ENCODE measurements at places on chromosomes 12 and 14. TPM values are rescaled to one million over a fixed set of nuclear protein-coding genes. Genes with fewer than 3 reads are reported as not detected.

DNA sequence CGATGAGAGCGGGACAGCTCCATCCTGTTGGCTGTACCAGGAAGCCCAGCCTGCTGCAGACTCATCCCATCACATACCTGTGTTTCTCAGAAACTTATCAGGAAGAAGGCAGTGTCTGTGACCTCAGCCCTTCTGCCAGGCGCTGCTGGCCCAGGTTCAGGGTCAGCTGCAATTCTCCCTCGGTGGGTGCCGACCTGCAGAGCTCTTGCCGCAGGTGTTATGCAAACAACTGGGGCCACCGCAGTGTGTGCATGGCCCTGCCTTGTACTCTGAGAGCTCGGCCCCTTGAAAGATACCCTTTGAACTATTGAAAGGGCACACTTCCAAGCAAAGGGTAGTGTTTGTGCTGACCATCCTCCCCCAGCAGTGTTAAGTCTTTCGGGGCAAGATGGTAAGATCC, 322.2 kb upstream of the DIO3 start:
- H3K27me3 ChIP-seq, result no peaks in the 10 kb centered on the region
- no peak overlapping the region for H3K27ac ChIP-seq
- no peaks in the 10 kb centered on the region for H3K4me1 ChIP-seq
- H3K36me3 ChIP-seq, result no peaks in the 10 kb centered on the region
- DNase-seq, result no peak

DNA sequence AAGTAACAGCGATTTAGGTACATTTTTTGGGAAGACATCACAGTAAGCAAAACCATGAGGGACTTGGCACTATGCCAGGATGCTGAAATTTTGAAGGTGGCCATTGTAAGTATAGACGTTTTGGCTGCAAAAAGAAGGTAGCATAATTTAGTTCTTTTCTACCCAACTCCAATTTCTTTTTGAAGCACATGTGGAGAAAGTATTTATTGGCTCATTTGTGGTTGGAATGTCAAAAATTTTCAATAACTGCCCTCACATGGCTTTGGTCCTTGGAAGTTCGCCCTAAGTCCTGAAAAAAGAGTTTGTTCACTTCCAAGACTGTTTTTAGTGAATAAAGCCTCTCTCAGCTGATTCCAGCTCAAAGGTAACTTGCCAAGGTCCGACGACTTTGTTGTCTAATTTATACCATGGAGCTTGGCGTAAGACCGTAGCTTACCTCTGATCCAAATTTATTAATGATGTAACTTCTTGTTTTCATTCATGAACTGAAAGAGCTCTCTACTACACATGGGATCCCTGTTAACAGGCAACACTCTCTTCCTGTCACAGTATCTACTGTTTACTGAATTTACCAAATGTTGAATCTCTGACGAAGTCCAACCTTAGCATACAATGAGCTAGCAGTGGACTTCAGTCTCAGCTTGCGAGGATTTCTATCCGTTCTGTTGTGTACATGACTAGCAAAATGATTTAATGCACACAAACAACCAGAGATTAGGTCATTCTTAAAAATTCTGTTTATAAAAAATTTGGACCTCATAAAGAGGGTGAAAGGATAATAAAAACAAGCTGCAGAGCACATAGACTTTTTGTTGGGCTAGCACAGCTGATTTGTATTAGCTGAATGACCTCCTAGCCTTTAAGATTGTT, 49.0 kb downstream of the MSRB3 start:
- H3K36me3 ChIP-seq, result no peaks in the 10 kb centered on the region
- no peak for DNase-seq
- no peaks in the 10 kb centered on the region for H3K4me1 ChIP-seq
- no peak overlapping the region for H3K27ac ChIP-seq

DNA sequence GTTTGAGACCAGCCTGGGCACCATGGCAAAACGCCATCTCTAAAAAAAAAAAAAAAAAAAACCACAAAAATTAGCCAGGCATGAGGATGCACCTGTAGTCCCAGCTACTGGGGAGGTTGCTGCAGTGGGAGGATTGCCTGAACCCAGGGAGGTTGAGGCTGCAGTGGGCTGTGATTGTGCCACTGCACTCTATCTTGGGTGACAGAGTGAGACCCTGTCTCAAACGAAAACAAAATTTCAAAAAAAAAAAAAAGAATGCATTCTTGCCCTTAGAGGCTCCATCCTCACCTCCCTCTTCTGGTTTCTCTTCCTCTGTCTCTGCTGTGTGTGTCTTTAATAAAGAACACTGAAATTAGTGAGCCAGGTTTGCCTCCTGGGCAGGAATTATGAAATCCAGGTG, 107.8 kb downstream of the VCPKMT start:
- no peaks in the 10 kb centered on the region for H3K36me3 ChIP-seq
- no peaks in the 10 kb centered on the region for H3K27me3 ChIP-seq
- H3K4me1 ChIP-seq, result no peaks in the 10 kb centered on the region
- no peak for DNase-seq
- no peak overlapping the region for H3K27ac ChIP-seq
- no peak overlapping the region for H3K4me3 ChIP-seq

IL26 gene
- not detected for total RNA-seq

GRCh38 chr14:73961192-73961591, 11.1 kb downstream of the COQ6 start:
- H3K27ac ChIP-seq, result no peak overlapping the region
- no peak overlapping the region for H3K4me3 ChIP-seq
- no peak for DNase-seq
- H3K4me1 ChIP-seq, result no peaks in the 10 kb centered on the region
- no peaks in the 10 kb centered on the region for H3K27me3 ChIP-seq

DNA sequence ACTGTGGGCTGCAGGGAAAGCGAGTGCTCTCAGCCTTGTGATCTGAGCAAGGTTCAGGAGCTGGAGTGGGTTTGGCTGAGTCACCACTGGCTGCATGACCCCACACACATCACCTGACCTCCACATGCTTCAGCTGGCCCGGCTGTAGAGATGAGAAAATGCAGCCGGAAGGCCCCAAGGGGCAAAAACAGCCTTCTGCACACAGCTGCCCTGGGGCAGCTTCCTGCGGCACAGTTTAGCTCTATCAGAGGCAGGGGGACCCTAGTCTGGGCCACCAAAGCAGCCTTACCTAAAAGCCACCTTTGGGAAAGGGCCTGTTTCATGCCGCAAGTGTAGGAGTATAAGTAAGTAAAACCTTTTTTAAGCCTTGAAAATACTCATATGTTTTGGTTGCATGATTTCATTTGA, 123.3 kb downstream of the SSPN start:
- H3K27me3 ChIP-seq, result no peaks in the 10 kb centered on the region
- peak overlapping the region; percentile 21 for H3K27ac ChIP-seq
- H3K4me3 ChIP-seq, result no peak overlapping the region
- DNase-seq, result peak; percentile 80
- no peaks in the 10 kb centered on the region for H3K36me3 ChIP-seq
- H3K4me1 ChIP-seq, result peaks cover 12% of the 10 kb centered on the region
